ENCODE measurements at places on chromosomes 7 and 10.

DNA sequence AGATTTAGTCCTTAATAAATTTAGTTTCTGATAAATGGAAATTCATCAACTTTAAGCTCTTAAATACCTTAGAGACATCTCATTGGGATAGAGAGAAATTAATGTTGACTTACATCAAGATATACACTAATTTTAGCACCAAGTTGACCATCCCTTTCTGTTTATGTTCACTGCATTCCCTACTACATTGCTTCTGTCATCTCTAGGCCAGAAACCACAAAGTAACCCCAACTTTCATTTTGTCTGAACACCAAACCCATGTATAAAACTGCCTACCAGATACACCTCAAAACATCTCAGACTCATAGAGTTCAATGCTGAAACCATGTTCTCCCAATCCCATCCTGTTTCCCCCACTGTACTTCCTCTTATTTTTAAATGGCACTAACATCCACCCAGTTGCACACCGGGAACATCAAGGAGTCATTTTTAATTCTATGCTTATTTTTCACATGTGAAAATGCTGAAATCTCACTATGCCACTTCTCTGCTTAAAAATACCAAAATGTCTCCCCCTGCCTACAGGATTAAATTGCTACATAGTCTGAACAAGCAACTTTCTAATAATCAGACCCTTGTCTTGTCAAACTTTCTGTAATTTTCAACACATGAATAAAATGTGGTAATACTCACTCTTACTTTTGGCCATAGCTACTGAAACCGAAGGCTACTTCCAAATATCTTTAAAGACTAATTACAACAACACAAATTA is 201.6 kb downstream of the SEMA3D start:
- DNase-seq = no peak

GRCh38 chr7:112067632-112068540 is 138.3 kb downstream of the DOCK4 start:
- no peak for DNase-seq

DNA sequence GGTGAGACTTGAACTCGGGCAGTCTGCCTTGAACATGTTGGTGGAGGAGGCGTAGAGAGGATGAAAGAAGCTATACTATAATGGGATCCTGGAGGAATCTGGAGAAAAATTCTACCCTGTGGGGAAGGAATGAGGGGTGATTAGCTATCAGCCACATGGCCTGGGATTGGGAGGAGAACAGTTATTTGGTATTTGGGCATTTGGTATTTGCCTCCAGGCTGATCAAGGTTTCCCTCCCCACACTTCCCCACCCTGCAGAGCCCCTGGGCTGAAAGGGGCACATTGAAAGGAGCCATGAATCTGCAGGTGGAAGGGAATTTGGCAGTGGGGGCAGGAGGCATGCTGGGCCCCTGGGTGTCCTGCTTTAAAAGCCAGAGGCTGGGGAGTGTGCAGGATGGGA is 235.3 kb downstream of the INHBA start:
- DNase-seq = no peak

- DNase-seq = no peak
Observed at GRCh38 chr7:256981-257646, 32.9 kb upstream of the FOXL3 start.

DNA sequence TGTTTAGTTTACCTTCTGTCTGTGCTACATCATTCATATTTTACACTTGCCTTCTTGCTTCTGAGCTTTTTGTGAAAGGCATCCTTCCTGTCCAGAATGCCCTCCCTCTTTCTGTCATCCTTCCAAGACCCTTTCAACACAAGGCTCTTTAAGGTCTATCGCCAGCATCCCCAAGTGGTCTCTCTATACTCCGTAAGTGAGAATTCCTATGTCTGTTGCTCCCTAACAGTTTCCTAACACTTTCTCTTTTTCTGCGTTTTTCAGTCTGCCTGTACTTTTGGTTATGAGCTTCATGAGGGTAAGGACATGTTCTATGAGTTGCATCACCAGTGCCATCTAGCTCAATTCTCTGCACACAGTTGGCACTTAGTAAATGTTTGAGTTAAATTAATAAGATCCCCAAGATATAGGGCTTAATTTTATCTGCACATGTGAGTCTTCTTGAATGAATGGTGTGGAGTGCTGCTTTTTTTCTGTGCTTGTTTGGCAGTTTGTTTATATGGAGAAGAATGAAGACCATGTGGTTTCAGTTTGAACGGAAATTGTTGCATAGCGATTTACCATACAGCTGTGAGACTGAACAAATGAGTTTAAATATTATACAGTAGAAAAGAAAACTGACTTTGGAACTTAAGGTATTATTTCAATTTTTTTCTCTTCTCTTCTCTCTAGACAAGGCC is 29.4 kb downstream of the RABGEF1 start:
- no peak for DNase-seq

- DNase-seq = no peak
Observed at GRCh38 chr7:24492576-24492975, 80.7 kb upstream of the PALS2 start.

GRCh38 chr10:94626476-94626875 is 57.1 kb upstream of the CYP2C18 start:
- DNase-seq = no peak

DNA sequence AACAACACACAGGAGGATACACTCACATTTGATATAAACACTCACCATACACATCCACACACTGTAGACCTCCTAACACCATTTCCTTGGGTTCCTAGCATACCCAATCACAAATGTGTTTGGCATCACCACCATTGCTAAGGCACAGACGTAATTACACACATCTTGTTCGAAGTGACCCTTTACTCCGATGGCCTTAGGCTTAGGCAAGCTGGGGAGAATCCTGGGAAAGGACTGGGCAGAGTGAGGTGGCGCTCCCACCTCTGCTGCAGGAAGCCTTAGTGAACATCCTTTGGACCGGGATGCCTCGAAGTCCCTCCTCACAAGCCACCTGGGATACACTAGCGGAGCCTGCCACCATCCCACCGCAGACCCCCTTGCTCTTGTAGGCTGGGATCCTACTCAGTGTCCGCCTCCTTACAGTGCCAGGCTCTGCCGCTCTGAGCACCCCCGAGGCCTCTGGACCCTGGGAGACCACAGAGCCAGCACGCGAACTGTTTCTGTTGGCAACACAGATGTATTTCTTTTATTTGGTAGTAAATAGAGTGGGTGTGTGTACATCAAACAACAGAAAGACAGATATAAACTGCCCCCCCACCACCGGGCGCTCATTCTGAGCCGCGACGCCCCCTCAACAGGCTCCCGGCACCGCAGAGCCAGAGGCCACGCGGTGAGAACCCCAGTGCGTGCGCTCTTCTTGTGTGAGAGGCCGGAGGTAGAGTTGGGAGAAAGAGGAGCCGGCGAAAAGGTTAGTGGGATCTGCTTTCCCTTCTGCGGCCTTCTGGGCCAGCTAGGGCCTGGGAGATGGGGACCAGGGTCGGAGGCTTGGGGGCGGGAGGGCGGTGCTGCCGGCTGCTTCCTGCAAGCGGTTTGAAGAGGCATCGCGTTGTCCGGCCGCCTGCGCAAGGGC is 5.9 kb upstream of the HMX2 start:
- no peak for DNase-seq

- no peak for DNase-seq
Observed at GRCh38 chr10:31020209-31020608, 11.5 kb downstream of the ZNF438 start.

DNA sequence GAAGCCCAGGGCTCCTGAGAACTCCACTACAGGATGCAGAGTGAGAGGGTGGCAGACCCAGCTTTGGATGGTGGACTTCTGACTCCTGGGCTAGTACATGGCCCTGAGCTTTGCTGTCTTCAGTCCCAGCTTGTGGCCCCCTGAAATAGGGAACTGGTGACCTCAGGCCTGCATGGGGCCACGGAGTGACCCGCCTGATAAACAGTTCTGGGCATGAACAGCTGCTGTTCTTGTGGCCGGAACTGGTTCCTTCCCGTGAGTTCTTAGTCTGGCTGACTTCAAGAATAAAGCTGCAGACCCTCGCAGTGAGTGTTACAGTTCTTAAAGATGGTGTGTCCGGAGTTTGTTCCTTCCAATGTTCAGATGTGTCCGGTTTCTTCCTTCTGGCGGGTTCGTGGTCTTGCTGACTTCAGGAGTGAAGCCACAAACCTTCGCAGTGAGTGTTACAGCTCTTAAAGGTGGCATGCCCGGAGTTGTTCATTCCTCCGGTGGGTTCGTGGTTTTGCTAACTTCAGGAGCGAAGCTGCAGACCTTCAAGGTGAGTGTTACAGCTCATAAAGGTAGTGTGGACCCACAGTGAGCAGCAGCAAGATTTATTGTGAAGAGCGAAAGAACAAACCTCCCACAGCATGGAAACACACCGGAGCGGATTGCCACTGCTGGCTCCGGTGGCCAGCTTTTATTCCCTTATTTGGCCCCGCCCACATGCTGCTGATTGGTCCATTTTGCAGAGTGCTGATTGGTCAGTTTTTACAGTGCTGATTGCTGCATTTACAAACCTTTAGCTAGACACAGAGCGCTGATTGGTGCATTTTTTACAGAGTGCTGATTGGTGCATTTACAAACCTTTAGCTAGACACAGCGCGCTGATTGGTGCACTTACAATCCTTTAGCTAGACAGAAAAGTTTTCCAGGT is 268.0 kb downstream of the ZEB1 start:
- no peak for DNase-seq

DNA sequence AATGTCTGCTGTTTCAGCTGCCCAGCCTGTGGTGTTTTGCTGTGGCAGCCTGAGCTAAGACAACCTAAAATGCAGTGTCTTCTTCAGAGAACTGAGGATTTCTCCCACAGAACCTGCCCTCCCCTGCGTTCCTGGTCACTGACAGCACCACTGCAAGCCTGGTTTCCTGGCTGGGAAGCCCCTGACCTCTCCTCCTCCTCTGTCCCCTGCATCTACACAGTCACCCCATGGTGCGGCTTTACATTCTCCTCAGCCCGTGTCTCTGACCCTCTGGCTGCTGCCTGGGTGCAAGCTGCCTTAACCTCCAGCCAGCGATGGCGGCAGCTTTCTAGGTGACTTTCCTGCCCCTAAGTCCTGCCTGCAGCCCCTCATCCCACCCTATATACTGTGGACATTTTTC is 337.3 kb upstream of the ZNF32 start:
- DNase-seq = no peak

DNA sequence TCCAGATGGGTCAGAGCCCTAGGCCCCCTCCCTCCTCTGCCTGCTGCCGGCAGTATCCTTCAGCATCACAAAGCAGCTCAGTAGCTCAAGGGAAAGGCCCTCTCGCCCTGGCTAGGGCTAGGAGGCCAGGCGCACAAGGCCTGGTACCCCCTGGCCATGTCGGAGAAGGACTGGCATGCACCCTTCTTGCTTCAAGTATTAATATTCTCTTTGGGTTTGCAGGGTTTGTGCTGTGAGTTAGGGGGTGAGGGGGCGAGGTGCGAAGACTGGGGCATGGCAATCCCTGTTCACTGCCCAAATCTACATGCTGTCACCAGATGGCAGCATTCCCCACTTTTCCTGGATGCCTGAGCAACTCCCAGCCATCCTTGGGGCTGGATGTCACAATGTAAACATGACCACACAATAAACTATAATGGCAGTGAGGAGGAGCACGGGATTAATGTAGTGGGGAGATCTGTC is 105.2 kb downstream of the NEURL1 start:
- peak; percentile 21 for DNase-seq
